ENCODE measurements at places on chromosomes 3 and 15. TPM values are rescaled to one million over a fixed set of nuclear protein-coding genes. Genes with fewer than 3 reads are reported as not detected.

Gene IRAK2
- 3.4 TPM for total RNA-seq

GRCh38 chr3:17639765-17640164 lies 102.7 kb downstream of the TBC1D5 start:
- no peaks in the 10 kb centered on the region for H3K4me1 ChIP-seq
- H3K36me3 ChIP-seq: no peaks in the 10 kb centered on the region
- H3K27me3 ChIP-seq: no peaks in the 10 kb centered on the region
- no peak for DNase-seq
- no peak overlapping the region for H3K4me3 ChIP-seq

- no peak overlapping the region for H3K27ac ChIP-seq
- no peaks in the 10 kb centered on the region for H3K36me3 ChIP-seq
- H3K27me3 ChIP-seq: no peaks in the 10 kb centered on the region
- H3K4me3 ChIP-seq: no peak overlapping the region
These were observed 34.2 kb downstream of the LIMD1 start for GRCh38 chr3:45628746-45629145.

GRCh38 chr3:184155644-184156521 lies 706 bp downstream of the DVL3 start:
- no peaks in the 10 kb centered on the region for H3K36me3 ChIP-seq
- peak overlapping the region; percentile 97 for H3K27ac ChIP-seq
- no peak for DNase-seq

DNA sequence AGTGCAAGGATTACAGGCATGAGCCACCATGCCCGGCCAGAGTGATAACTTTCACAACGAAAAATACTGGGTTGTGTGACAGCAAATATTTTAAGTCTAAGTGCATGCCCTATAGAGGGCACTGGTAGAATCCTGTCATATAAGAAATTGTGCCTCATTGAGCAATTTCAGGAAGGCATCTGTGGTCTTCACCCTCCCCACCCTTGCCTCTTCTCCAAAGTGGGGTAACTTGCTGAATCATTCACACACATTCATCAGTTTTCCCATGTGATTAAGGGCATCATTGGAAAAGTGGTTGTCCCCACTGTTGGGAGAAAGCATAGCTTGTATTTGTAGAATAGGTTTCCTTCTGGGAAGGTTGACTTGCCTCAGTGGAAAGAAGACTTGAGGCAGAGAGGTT lies 9.2 kb downstream of the MITF start:
- no peak for DNase-seq
- H3K27me3 ChIP-seq: no peaks in the 10 kb centered on the region
- peak overlapping the region; percentile 67 for H3K27ac ChIP-seq
- H3K36me3 ChIP-seq: no peaks in the 10 kb centered on the region

DNA sequence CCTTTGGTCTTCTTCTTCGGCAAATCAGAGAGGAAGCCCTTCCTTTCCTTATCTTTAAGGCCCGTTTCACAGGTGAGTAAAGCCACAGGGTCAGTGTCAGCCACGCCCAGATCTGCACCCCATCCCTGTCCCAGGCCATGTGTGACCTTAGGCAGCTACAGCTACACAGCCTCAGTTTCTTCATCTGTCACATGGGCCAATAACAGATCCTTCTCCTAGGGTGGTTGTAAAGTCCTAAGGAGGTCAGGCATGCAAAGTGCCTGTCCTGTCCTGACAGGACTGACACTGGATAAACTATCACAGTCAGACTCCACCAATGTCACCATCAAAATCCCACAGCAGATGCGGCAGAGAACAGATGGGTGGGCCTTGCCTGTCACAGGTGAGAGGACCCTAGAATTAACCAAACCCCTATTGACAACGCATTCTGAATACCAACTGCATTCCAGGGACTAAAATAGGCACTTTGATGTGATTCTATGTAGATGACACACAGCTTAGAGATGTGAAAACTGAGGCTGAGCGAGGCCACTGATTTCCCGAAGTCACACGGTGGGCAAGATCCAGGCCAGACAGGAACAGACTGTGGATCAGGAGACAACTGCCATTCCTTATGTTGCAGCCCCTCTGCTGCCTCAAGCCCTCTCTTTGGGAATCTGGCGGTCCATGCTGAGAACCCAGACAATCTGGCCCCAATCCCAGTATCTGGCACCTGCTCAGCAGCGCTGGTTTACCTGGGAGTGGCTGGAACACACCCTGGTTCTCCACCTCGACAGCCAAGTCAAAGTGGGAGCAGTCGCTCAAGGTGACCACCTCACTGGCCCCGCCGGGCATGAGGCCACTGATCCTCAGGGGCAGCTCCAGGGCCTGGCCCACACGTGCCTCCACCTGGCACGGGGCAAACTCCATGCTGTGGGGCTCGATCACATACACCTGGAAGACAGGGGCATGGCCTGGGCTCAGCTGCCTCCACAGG lies 48.7 kb downstream of the NUP210 start:
- DNase-seq: no peak
- H3K4me3 ChIP-seq: no peak overlapping the region
- H3K27me3 ChIP-seq: no peaks in the 10 kb centered on the region
- H3K27ac ChIP-seq: no peak overlapping the region
- H3K4me1 ChIP-seq: no peaks in the 10 kb centered on the region

- H3K36me3 ChIP-seq: peaks cover 9% of the 10 kb centered on the region
- no peak overlapping the region for H3K27ac ChIP-seq
- H3K27me3 ChIP-seq: no peaks in the 10 kb centered on the region
- no peaks in the 10 kb centered on the region for H3K4me1 ChIP-seq
- DNase-seq: no peak
These were observed 12.0 kb downstream of the RPL32 start for GRCh38 chr3:12829404-12829803.

DNA sequence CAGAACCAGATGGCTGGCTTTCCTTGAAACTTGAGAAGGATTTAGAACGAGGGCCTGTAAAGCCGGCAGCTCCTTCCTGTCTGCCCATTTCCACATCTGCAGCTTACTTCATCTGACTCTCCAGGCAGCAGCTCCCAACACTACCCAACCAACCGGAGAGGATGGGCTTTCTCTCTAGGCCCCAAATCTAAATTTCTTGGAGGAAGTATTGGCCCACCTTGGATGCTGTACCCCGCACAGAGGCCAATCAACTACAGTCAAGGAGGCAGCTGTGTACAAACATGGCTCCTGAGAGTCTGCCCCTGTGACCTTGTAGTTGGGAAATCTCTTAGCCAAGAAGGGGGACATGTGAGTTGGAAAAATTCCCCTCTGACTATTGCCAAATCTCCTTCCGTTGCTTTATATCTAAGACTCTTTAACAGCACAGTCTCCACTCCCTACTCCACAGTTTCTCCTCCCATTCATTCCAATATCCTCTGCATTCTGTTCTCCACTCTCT lies 8.0 kb upstream of the ACAP2 start:
- no peaks in the 10 kb centered on the region for H3K27me3 ChIP-seq
- H3K27ac ChIP-seq: peak overlapping the region; percentile 87
- H3K4me3 ChIP-seq: no peak overlapping the region
- H3K4me1 ChIP-seq: no peaks in the 10 kb centered on the region
- DNase-seq: no peak

GRCh38 chr3:182800508-182800907 lies 7.2 kb downstream of the ATP11B start:
- DNase-seq: no peak
- peaks cover 5% of the 10 kb centered on the region for H3K4me1 ChIP-seq
- H3K4me3 ChIP-seq: no peak overlapping the region
- no peaks in the 10 kb centered on the region for H3K36me3 ChIP-seq
- no peak overlapping the region for H3K27ac ChIP-seq
- H3K27me3 ChIP-seq: no peaks in the 10 kb centered on the region
